ENCODE measurements at places on chromosomes 6 and 20.

- no peak for DNase-seq
These were observed 96.3 kb downstream of the SPTLC3 start for GRCh38 chr20:13105039-13105438.

- no peak for DNase-seq
These were observed 15.8 kb downstream of the REPS1 start for GRCh38 chr6:138972226-138972665.

DNA sequence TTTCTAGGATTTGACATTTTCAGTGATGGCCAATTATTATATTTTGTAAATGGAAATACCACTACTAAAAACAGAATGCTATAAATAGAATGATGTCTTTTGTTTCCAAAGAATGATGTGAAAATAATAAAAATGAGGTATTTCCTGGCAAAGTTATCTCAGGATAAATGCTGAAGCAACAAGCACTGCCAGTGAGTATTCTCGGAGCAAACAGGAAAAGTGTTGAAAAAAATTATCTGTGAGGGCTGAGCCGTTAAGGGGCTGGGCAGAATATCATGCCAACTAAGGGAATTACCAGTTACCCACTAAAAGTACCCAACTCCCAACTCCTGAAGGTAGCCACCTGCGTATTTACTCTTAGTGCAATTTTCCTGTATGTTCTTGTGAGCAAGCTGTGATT is 23.6 kb upstream of the SCAF8 start:
- DNase-seq = no peak

DNA sequence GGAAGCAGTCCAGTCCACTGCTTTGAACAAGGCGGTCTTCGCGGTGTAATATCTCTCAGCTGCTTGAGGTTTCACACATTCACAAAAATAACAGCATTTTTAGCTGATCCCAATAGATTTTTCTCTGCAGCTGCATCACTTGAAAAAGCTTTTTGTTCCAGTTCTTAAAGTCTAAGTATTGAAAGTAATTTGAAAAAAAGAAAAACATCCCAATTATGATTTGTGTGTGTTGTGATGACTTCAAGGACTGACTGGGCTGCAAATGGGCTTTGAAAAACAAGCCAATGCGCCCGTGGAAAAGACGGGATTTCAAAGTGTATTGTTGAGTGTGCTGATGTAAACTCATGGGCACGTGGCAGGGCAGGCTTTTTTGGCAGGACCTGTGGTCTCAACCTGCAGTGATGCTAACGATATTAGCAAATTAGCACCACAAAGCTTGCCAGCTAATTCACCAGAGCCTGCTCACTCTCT is 151.1 kb downstream of the TMEM242 start:
- no peak for DNase-seq

DNA sequence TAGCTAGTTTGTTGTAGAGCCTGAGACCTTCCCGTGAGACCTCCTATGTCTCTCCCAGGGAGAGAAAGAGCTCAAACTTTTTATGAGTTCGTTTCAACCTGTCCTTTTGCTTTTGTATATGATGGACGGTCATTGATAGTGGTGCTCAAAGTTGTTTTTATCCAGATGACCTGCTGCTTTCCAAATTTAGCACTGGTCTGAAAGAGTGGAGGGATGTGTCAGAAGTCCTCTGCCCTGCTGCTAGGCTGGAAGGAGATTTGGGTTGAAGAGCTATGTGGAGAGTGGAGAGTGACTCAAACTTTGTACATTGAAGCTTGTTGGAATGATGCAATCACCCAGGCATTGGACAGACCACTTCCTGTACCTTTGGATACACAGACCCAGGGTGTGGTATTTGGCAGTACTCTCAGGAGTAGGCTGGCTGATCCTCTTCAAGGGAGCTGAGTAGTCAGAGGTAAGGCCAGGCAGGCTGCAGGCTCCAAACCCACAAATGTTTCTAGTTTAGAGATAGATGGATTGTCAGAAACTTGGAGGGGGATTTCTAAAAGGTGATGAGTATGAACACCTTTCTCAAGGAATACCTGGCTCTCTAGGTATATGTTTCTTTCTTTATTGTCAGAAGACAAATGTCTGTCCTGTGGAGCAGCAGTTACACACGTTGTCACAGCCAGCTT is 49.4 kb upstream of the RREB1 start:
- no peak for DNase-seq

DNA sequence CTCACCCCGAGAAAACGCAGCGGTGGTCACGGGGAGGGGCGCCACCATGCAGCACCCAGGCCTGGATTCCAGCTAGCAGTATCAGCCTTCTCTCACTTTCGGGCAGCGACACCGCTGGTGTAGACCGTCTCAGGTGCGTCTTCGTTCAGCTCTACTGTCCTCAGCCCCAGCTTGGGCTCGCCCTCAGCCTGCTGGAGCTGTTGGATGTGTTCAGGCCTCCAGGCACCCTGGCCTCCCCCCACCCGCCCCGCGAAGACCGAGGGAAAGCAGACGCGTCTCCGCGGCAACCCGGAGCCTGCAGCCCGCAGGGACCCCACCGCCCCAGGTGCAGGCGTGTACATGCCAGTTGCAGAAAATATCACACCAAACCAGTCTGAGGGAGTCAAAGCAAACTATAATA is 60.8 kb upstream of the CARMIL1 start:
- DNase-seq = no peak

DNA sequence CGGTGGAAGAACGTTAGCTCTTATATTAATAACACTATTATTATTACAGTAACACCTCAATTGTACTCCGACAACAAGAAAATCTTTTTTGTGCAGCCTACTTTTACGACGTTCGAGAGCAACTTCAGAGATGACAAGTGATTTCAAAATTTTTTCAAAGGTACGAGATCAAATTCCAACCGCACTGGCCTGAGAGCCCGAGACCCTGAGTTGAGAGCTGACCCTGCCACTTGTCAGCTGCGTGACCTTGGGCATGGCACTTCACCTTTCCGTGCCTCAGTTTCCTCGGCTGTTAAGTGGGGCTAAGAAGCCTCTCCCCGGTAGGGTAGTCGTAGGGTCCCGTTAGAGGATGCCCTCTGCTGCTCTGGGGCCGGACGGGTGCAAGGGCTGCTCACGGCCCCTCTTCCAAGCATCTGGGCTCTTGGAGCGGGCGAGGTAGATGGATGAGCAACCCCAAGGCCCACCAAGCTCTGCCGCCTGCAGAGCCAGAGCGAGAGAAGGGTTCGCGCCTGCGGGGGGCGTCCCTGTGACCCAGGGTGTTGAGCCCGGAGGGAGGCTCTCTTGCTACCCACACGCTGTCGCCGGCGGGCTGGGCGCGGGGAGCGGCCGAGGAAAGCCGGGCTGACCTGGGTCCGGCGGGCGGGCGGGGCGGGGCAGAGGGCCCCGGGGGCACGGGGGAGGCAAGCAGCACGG is 510 bp downstream of the NDRG3 start:
- peak; percentile 67 for DNase-seq
